CD8-positive, alpha-beta memory T cell (primary cell): ENCODE measurements at places on chromosomes 7 and 10. TPM values are rescaled to one million over a fixed set of nuclear protein-coding genes. Genes with fewer than 3 reads are reported as not detected.
A peak's percentile ranks its signal among the peaks of the same experiment; 100 is the strongest.

The MAGI2 gene
- polyA plus RNA-seq, result not detected

The ARHGEF35 gene
- 1.6 TPM for polyA plus RNA-seq

DNA sequence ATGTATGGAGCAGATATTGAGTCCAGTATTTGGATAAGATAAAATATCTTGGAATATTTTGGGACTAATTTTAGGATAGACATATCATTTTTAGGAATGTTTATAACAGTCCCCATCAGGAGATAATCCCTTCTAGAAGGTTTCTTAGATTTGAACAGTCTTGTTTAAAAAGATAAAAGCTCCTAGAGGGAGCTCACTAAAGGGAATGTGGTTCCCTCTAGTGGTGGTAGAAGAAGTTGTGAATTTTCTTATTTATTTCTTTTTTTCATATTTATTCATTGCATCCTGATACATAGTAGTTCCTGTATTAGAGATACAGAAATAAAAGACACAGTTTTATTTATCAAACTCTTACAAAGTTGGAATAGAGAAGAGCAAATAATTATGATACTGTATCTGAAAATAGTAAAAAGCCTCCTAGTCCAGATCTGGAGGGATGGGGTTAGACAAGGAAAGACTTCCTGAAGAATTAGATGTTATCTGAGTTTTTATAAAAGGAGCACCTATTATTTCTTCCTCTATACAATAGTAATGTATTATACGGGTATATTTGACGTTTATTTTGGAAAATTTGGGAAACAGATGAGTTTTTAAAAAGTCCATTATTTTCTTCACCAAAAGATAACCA, 24.5 kb upstream of the KLF14 start:
- DNase-seq, result peak; percentile 16

GRCh38 chr7:85750454-85750949, 563.6 kb upstream of the SEMA3D start:
- no peak for DNase-seq

DNA sequence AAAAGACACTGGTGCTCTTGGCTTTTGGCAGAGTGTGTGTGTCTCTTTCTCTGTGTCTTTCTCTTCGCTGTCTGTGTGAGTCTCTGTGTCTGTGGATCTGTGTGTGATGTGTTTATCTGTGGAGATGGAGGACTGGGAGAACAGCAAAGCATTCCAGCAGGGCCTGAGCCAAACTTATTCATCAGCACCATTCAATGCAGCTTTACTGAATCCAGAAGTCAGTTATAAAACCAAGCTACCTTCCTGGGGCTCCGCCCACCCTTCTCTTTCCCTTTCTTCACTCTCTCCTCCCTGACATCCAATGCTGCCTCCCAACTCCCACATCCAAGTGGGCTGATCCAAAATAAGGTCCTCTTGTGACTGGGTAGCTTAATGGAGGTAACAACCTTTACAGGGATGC, 3.9 kb downstream of the SGMS1 start:
- DNase-seq, result no peak

DNA sequence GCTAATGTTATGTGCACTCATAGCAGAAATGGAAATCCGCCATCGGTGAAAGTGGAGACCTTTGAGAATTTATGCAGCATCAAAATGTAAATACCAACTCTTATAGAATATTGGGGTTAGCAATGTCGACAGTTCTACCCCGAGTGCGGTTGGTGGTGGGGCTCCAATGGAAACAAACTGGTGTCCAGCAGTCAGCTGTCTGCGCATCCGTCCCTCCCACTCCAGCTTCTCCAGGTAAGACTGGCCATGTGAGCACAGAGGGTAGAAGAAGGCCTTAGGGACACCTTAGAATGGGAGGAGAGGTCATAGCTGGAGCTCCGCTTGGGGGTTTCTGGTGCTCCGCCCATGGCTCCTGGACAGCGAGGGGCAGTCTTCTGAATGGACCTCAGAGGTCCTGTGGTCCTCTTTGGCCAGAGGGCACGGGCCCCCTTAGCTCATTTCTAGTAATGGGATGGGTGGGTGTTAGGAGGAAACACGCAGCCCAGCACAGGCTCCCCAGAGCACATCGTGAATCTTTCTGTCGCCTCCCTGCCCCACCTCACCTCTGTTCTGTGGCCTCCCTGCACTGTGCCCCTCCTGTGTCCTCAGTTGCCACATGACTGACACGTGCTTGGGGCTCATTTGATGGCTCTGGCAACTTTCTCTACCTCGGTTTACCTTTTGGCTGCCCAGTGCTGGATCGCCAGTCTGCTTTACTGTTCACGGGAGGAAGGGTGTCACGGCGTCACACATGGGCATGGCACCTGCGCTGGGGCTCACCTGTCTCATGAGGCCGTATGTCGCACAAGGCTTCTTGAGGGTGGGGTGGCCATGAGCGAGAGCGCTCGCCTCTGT, 50.0 kb downstream of the MGMT start:
- DNase-seq, result no peak

GRCh38 chr7:109522585-109522984, 952.9 kb downstream of the DNAJB9 start:
- no peak for DNase-seq

The HHEX gene
- 0.90 TPM for polyA plus RNA-seq

DNA sequence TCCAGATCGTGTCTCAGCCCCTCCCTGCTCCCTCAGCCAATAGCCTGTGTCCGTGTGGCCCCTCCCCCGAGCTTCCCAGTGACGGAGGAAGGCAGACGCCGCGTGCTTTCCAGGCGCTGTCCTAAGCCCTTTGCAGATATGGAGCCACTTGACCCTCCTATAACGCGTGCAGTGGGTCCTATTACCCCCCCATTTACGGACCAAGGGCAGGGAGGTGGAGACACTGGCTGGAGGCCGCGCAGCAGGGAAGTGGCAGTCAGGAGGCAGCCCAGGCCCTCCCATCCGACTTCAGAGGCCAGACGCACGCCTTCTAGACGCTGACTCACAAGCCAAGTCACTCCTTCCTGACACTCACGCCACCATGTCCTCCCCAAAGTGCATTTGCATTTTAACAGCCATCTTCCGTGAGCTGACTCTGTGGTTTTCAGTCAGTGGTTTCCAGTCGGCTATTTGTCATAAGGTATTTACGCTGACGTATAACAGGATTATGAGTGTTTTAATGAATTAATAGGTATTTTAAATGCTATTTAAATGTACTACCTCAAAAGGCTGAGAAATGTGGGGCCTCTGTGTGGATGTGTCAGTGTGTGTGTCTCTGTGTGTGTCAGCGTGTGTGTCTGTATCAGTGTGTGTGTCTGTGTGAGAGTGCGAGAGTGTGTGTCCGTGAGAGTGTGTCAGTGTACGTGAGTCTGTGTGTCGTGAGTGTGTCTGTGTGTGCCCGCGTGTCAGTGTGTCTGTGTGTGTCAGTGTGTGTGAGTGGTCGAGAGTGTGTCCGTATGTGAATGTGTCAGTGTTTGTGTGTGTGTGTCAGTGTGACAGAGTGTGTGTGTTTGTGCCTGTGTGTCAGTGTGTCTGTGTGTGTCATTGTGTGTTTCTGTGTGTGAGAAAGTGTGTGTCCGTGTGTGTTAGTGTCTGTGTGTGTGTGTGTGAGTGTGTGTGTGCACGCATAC, 92.0 kb upstream of the INSIG1 start:
- DNase-seq, result peak; percentile 70

DNA sequence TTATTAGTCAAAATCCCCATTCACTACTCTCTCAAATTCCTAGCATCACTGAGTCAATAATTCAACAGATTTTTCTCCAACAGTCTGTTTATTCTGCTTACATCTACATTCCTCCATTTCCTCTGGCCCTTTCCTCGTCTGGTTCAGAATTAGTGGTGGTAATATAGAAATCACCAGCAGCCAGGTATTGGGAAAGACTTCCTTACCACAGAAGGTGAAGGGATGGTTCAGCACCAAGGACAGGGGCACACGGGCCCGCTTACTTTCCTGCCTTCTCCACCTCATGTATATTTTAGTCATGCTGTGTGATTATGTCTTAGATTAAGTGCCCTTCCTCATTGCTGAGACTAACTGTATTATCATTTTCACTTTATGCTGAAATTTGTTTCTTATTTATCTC, 70.4 kb upstream of the APBB1IP start:
- DNase-seq, result peak; percentile 4
